ENCODE measurements at places on chromosomes 6 and 20.
A peak's percentile ranks its signal among the peaks of the same experiment; 100 is the strongest.

DNA sequence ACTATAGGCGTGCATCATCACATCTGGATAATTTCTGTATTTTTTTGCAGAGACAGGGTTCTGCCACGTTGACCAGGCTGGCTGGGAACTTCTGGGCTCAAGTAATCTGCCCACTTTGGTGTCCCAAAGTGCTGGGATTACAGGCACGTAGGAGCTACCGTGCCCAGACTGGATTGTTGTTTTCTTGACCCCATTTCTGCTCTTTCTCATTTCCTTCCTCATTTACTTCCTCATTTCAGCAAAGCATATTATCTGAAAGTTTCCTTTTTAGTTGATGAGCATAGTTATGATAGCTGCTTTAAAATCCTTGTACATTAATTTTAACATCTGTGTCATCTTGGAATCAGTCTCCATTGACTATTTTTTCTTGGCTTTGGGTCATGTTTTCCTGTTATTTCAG lies 301.0 kb upstream of the RUNX2 start:
- no peak for DNase-seq

DNA sequence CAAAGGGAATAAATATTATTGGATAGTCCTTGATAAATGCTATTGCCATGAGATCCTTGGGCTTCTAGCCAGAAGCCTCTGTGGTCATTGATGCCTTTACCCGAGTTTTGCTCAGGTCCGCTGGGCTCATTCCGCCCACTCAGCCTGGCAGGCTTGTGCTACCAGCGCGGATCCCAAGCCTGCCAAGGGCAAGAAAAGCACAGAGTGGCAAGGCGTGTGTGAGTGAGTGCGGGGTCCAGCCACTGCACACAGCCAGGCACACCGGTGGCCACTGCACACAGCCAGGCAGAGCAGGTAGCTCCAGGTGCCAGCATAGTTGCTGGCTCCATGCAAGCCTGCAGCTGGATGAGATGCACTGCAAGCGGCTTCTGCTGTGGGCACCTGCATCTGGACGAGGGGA lies 38.7 kb downstream of the STK38 start:
- DNase-seq = no peak

DNA sequence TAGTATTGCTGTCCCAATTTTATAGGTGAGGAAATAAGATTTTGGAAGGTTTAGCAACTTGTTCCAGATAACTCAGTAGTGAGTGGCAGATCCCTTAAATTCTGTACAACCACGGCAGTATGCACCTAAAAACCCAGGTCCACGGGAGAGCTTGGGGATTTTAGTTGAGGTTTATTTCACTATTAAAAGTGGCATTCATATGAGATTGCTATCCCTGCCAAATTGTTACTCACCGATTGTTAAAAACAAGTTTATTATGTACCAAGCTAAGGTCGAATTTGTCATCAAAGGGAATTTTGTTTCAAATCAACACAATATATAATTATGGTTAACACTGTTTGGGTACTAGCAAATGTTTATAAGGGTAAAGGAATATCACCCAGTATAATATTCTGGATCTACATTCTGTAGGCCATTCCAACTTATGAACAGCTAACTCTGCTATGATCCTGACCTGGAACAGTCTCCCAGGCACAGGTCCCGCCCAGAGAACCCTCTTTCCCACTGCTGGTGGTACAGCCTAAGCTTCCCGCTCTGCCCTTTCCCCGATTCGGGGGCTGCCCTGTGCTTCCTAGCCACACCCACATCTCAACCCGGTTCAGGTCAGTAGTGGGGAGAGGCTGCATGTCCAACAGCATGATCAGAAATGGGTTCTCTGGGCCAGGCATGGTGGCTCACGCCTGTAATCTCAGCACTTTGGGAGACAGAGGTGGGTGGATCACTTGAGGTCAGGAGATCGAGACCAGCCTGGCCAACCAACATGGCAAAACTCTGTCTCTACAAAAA lies 24.9 kb downstream of the GPLD1 start:
- no peak for DNase-seq

- peak; percentile 16 for DNase-seq
Measured at GRCh38 chr6:64280569-64280968, 645.0 kb downstream of the PHF3 start.

GRCh38 chr6:137867685-137868509 lies 838 bp downstream of the TNFAIP3 start:
- DNase-seq = no peak

- no peak for DNase-seq
Measured at GRCh38 chr6:54588176-54588575, 258.4 kb upstream of the FAM83B start.

- DNase-seq = peak; percentile 81
Measured at GRCh38 chr6:6724539-6725467, 136.3 kb downstream of the LY86 start.

GRCh38 chr20:59735917-59736316 lies 131.6 kb downstream of the PHACTR3 start:
- no peak for DNase-seq

DNA sequence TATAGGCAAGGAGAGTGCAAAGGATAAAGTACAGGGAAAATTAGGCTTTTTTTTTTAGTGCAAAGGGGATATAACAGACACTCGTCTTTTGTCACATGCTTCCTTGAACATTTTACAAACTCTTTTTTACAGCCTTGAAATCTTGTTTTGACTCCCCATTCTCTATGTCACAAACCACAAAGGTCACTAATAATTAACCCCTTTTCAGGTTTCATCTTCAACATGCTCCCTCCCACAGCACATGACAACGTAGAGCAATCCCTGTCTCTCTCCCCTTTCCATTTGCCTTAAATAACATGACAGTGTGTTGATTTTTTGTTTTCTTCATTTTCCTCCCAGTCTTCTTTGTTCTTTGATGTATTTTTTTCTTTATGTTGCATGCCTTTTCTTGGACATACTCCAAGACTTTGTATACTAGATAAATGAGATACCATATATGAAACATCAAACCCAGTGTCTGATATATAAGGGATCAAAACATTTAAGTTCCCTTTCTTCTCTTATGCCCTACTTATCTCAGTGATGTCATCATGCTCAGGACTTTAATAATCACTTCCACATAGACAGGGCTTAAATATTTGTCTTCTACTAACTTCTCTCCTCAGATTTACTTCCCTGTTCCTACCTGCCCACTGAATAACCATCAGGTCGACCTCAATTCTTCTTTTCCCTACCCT lies 378.7 kb upstream of the HSF2 start:
- no peak for DNase-seq

- no peak for DNase-seq
Measured at GRCh38 chr6:12288211-12288618, 1.9 kb upstream of the EDN1 start.

DNA sequence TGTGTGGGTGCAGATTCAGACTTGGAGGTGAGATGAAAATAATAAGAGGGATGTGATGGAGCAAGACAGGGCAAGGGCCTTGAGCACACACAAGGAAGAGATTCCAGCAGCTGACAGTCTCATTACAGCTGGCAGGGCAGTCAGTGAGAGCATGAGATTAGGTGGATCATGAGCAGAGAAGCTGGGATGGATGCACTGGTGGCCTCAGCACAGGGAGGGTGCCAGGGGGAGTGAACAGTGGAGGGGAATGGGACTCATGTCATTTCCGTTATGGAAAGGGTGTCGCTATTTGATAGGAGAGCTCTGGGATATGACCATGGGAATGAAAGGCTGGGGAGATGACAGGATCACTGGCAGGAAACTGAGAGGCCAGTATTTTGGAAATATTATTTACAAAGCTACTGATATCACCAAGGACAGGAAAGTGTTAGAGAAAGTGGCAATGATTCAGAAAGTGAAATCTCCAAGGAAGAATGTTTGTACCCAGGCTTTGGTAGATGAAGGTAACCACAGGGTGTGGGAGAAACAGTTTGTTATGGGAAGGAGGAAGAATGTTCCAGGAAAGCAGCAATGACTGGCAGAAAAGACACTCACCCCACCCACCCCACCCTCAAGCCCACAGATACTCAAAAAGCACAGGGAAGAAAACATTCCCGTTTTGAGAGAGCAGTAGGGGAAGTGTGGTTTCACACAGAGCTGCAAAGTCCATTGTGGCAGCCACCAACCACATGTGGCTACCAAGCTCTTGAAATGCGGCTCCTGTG lies 214.7 kb upstream of the PROKR2 start:
- peak; percentile 17 for DNase-seq

DNA sequence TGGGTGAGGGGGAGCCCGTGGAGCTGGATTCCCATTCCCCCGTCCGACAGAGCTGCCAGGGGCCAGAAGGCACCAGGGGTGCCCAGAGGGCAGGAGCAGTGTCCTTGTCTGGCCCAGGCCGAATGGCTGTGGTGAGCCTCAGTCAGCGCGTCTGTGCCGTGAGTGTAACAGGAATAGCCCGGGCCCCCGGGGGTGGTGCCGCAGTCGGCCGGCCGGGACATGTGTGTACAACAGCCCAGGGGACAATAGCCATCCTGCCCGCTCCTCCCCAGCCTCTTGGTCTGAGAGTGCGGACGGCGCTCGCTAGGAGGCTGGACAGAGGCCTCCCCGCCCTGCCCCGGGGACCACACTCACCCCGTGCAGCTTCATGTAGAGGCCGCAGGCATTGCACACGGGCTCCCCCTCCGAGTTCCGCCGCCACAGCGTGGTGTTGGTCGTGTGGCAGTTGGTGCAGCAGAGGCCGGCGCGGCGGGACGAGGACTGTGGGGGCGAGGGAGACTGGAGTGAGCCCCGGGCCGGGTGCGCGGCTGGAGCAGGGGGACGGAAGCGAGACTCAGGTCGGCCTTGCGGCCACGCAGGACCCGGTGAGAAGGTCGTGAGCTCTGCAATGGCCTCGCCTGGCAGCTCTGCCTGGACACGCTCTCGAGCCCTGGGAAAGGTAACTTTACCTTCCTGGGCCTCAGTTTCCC lies 9.6 kb downstream of the GATA5 start:
- DNase-seq = no peak

DNA sequence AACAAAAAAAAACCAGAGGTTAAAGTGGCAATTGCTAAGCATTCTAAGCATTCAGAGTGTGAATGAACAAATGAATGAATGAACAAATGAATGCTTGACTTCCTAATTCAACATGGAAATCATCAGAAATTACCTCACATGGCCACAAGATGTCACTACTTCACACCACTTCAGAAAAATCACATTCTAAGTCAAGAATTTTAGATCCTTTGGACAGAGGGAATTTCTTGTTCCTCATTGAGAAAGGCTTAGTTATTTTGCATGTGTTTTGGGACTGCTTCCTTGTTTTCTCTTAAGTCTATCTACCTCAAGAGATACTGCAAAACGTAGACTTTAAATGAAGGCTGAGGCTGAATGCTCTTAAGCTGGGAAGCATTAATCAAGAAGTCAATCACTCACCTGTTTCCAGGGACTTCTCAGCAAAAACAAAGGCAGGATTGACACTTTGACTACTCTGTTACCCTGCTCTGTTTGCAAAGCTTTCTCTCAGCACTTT lies 120.2 kb downstream of the MBOAT1 start:
- DNase-seq = peak; percentile 45

DNA sequence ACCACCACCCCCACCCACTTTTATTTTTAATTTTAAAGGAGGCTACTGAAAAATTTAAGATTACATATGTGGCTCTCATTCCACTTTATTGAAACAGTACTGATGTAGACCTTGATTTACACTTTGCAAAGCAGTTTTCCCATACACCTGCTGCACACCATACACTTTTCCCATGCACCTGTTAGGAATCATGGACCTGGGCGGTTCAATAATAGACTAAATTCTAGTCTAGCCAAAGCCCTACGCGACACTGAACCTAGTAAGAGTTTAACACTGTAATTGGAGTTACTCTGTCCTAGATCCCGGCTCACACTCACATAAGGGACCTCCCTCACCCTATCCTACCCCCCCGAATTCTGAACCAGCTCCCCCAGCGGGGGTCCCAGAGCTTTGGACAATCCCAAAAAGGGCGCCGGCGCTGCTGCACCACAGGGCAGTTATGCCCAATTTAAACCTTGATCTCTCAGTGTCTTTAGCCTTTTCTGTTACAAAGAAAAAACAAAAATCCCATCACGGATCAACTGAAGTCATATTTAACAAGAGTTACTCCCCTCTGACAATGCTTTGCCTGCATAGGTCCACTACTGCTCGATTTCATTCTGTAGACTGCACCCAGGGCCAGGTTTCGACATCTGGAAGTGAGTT lies 2.4 kb upstream of the GCLC start:
- DNase-seq = no peak

GRCh38 chr6:93243231-93243778 lies 176.1 kb downstream of the EPHA7 start:
- no peak for DNase-seq

GRCh38 chr6:38792356-38792755 lies 77.2 kb downstream of the DNAH8 start:
- no peak for DNase-seq

GRCh38 chr6:138161088-138161337 lies 726 bp upstream of the ARFGEF3 start:
- DNase-seq = no peak

DNA sequence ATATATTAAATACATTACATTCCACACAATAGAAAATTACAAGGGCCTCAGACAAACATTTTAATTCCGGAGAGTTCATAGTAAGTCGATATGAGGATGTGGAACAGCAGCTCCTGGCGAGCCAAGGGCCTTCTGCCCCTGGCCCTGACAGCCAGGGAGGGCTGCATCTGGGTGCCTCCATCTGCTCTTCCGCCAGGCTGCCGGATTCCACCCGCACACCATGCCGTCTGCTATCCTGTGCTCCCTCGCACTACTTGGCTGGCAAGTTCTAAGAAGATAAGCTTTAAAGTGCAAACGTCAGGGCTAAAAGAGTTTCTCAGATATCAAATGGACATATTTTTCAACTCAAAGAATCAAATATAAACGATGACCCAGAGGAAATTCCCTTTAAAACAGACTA lies 656.3 kb upstream of the NOX3 start:
- DNase-seq = no peak

- no peak for DNase-seq
Measured at GRCh38 chr20:8246153-8246552, 114.1 kb downstream of the PLCB1 start.

DNA sequence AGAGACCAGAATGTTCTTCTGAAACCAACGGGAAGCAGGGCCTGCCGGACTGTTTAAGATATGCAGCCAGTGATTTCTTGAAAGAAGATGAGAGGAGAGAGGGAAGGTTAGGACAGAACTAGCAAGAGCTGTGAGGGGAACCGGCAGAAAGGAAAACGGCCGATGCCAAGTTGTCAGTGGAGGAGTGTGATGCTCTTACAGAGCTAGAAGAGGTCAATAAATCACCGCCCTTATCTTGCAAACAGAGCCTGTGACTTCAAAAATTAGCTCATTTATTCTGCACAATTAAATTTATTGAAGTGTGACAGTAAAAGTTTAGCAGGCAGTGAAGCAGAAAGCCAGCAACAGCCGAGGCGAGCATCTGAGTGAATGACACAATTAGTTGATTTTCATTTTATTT lies 509.5 kb upstream of the ID4 start:
- no peak for DNase-seq

GRCh38 chr20:62546606-62547005 lies 70.8 kb upstream of the GATA5 start:
- no peak for DNase-seq

Measured in fibroblast of skin of right quadriceps (primary cell).